ENCODE measurements at places on chromosomes 11 and 22.
A peak's percentile ranks its signal among the peaks of the same experiment; 100 is the strongest.

DNA sequence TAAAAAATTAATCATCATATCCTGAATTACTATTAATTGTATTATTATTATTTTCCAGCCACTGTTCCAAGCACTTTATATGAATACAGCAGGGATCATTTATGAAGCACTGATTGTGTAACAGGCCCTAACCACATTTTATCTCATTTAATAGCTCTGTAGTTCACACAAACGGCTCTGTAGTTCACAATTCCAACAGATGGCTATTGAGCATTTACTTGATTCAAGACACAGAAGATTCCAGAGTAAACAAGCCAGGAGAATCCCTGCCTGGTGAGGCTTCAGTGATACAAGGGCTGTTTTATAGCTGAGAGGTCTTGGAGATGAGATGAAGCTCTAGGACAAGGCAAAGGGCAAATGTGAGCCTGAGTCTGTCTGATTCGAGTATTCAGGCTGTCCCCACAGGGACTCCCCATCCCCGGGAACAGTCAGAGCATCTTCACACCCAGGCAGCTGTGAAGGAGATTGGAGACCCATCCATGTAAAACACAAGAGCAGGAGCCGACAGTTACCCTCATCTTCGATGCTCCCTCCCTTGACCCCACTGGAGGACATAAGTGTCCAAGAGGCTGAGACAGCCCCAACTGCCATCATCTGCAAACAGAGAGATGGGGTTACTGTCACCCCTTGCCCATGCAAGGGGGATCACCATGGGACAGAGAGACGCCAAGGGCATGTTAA, 222.5 kb downstream of the MN1 start:
- DNase-seq = no peak

DNA sequence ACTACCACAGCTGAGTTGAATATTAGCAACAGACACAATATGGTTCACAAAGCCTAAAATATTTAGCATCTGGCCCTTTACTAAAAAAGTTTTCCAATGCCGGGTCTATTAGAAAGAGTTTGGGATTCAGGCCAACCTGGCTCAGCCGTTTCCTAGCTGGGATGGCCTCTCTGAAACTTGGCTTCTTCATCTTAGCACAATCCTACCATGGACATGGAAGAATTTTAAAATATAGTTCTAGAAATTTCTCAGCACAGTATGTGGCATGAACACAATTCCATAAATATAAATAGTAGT, 103.8 kb downstream of the RRAS2 start:
- no peak for DNase-seq

- DNase-seq = no peak
Observed at GRCh38 chr22:50274311-50274710, 4.1 kb upstream of the MAPK11 start.

GRCh38 chr11:96132437-96132836, 208.5 kb upstream of the MTMR2 start:
- no peak for DNase-seq

GRCh38 chr11:86949995-86950660, 5.1 kb downstream of the FZD4 start:
- DNase-seq = no peak

DNA sequence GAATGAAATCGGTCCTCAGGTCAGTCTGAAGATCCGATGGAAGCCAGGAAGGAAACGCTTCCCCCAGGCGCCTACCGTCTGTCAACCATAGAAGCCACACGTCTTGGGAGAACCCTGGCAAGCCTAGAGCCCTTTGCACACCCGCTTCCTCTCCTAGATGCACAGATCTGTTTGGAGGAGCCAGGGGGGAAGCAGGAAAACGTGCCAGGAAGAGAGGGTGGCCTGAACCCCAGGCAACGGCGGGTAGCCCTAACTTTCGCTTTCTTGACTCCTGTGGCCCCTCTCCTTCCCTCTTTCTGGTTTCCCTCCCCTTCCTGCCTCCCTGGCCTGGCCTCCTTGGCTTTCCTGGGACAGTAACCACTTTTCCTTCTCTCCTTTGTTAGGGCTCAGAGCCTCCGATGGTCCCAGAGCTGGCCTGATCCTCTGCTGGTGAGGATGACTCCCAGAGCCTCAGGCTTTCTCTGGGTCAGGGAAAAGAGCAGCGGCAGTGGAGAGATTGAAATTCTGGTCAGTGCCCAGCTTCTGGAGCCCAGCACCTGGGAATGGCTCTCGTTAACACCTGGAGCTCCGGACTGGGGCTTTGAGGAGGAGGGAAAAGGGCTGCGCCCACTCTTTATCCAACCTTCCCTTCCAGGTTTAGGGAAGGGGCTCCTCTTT, 2.1 kb downstream of the FXYD6 start:
- DNase-seq = no peak

DNA sequence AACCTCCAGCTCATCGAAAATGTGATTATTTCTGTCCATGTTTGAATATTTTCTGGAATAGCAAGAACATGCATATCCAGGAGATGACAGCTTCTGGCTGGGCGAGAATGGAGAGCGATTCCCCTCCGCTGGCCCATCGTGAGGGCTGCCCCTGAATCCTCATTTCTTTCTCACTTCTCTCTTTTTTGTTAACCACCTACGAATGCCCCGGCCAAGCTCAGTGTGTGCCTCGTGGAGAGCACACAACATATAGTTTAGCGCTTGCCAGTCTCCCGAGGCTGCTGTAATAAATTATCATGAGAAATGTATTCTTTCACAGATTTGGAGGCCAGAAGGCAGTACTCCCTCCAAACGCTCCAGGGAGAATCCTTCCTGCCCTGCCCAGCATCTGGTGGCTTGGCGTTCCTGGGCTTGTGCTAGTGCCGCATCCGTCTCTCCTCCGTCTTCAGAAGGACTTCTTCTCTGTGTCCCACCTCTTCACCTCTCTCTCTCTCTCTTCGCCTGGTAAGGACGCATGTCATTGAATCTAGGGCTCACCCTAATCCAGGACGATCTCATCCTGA, 1306.0 kb downstream of the TBC1D22A start:
- no peak for DNase-seq

GRCh38 chr11:17366495-17366894, 14.9 kb downstream of the NCR3LG1 start:
- DNase-seq = no peak

DNA sequence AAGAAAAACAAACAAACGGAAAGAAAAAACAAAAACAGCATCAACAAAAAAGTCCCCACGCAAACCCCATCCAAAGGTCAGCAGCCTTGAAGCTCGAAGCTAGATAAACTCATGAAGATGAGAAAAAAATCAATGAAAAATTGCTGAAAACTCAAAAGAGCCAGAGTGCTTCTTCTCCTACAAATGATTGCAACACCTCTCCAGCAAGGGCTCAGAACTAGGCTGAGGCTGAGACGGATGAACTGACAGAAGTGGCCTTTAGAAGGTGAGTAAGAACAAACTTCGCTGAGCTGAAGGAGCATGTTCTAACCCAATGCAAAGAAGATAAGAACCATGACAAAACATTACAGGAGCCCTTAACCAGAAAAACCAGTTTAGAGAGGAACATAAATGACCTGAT, 18.4 kb upstream of the FTH1 start:
- peak; percentile 64 for DNase-seq

- no peak for DNase-seq
Observed at GRCh38 chr11:15288863-15289262, 174.1 kb downstream of the INSC start.

DNA sequence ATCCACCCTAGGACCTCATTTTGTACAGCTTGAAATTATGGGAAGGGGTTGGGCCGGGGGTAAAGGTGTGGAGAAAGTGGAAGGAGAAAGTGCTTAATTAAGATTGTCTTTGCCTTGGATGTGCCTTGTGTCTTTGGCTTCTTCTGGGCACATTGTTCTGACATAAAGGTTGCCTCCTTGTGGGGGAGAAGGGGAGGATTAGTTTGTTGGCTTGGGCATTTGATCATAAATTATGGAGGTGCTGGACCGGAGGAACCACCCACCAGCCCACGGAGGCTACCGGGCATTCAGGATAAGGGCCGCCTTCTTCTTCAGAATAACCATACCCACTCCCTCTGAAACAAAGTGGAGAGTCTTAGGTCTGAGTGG, 1.3 kb downstream of the PAFAH1B2 start:
- no peak for DNase-seq

- no peak for DNase-seq
Observed at GRCh38 chr11:102799681-102800340, 1.9 kb upstream of the MMP1 start.

Measured in trophoblast cell (in vitro differentiated cells and primary cell).